Hematopoietic multipotent progenitor cell treated with erythropoietin and hydrocortisone succinate and interleukin-3 and kit ligand, for 15 days (in vitro differentiated cells): ENCODE measurements at places on chromosomes 1 and 21.
A peak's percentile ranks its signal among the peaks of the same experiment; 100 is the strongest.

DNA sequence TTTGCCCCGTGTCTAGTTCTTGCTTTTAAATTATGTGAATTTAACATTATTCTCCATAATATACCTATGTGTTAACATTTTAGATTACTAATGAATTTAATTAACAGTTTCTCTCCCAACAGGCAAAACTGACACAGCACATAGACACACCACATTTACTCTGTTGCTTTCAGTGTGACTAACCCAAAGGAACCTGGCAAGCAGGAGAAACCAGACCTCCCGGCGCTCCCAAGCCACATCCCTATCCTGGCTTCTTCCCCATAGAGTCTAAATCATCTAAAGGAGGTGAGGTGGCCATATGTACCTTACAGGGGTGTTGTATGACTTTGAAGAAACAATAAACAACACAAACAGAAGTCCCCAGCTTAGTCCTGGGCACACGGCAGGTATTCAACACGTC is 69.2 kb downstream of the CAPZB start:
- no peak for DNase-seq

DNA sequence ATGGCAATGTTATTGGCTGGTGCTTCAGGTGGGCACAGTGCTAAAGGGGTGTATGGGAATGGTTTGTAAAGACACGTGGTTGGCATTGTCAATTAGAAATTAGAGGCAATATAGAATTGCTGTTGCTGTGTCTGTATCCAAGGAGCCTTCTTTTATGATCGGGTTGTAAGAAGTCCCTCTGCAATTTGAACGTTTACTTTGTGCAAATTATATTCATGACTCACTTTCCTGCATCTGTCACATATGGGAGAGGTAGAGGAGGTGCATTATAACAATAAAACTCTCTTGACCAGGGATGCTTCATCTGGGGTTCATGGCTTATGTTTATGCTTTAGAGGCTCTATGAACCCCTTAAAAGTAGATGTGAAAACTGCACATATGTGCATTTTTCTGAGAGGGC is 130.4 kb upstream of the DNAH14 start:
- no peak for DNase-seq

DNA sequence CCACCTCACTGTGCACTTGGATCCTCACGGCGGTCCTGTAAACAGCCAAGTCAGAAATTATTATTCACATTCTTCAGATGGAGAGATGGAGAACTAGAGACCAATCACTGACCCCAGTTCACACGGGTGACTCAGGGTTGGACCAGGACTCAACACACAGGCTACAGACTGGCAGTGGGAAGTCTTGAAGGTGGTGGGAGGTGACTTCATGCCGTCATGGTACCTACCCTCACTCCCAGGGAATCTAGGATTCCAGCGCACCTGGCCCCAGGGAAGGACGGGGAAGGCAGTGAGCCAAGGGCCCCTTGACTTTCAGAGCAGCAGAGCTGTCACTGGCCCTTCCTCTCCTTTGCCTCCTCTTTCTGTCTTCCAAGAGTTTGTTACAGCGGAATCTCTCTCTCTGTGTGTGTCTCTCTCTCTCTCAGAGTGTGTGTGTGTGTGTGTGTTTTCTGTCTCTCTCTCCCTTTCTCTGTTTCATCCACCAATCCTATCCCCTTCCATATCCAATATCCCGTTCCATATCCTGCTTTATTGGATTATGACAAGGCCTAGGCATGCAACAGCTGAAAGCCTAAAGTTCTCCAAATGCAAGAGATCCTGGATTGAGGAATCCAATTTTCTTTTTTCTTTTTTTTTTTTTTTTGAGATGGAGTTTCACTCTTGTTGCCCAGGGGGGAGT is 11.7 kb downstream of the OPTC start:
- no peak for DNase-seq

DNA sequence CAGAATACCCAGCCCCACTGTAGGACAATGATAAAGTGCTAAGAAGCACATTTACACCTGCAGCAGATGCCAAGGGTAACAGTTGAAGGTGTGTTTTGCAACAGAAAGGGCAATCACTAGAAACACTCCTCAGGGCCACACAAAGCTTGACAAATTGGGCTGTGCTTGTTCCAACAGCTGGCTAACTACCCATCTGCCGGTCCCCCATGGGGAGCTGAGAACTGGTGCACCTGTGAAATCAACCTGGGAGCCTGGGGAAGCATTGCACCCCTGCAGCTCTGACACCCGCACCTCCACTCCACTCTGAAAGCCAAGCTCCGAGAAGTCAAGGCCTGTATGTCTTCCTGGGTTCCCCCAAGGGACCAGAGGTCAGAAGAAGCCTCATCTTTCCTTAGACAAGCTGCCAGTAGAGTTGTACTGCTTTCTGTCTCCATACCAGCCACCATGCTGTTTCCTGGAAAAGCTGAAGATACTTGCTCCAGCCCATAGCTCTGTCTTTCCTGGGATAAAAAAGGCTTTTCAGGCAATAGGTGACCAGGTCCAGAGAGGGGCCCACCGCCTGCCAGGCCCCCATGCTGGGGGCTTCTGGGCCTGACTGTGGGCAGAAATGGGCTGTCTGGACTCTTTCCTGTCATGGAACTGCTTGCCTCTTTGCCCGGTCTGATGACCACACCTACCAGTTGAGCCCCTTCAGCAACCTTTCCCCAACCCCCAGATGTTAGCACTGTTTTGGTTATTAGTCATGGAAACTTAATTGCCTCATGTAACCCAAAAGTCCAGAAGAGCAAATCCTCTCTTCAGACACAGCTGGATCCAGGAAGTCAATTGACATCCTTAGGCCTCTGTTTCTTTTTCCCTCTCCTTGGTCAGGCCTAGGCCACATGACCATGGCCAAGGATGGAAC is 93.6 kb downstream of the KIF14 start:
- DNase-seq: no peak

DNA sequence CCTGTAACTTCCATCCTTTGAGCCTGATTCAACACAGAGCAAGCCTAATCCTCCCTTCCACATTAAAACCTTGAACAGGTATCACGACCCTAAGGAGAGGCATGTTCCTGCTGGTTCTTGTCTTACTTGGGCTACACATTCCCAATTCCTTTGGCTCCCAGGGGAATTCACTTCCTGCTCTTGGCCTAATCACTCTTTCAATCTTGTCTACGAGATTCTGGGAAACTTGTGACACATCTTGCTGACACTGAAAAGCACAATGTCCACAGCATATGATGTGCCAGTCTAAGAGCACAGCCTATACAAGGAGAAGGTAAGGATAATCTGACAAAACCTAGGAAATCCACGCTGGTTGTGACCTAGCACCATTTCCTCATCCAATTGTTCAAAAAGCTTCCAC is 163.9 kb downstream of the GABPA start:
- no peak for DNase-seq

DNA sequence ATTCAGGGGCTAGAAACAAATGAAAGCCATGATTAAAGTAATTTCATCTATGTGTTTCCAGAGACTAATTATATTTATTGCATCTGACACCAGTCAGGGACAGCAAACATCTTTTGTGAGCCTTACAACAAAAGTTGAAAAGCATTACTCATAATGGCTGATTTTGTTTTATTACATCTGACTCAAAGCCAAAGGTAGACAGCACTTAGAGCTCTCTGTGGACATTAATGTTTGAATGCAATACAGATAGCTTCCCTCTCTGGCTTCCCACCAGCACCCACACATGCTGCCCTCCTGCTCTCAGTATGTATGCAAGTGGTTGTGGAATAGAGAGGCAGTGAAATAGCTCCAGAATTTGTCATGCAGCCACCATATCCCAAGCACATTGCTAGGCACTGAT is 198.7 kb downstream of the SETD4 start:
- no peak for DNase-seq

DNA sequence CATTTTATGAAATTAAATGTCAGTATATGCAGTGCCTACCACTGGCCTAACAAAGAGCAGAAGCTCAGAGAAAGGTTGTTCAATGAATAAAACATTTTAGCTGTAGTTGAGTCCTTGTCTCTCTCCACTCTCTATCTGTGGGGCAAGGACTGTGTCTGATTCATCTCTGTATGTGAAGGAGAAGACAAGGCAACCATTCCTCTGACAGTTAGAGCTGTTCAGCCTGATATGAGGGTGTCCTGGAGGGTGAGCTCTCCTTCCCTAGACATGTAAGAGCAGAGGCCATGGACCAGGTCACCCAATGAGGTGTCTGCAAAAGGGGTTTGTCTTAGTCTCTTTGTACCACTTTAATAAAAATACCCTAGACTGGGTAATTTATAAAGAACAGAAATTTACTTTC is 4.5 kb upstream of the PDZK1IP1 start:
- peak; percentile 59 for DNase-seq

DNA sequence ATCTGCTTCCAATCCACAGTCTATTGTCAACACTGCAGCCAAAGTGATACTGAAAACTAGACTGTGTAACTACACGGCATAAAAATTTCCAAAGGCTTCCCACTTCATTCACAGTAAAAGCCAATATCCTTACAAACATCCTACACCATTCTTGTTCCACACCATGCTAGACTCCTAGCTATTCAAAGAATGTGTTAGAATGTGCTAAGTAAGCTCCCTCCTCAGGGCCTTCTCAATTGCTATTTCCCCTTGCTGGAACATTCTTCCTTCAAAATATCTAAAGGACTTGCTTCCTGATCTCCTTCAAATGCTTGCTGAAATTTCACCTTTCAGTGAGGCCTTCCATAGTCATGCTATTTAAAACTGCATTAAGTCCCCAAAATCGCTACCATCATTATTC is 228.1 kb downstream of the AKT3 start:
- no peak for DNase-seq

DNA sequence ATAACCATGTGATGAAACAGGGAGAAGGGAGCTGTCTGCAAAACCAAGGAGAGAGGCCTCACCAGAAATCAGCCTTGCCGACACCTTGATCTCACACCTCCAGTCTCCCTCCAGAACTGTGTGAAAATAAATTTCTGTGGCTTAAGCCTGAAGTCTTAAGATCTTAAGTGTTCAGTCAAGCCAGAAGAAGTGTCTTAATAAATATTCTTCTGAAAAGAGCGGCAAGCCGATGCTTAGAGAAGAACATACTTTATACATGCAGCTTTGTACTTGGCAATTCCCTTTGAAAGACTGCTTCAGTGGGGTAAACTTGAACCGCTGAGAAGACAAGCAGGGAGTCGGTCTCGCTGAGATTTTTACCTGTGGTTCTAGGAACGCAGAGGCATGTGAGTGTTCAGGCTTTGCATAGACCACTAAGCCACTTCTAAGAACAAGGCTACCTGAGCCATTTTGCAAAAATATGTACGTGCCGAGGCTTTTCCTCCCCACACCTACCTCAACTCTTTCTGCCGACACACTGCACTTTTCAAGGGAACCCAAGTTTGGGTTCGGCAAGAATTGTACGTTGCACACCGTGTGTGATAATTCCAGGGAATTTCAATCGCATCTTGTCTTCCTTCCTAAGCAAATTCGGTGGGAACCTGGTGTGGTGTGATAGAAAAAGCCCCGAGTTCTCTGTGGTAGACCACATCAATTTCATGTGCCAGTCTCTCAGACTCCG is 3.4 kb downstream of the RUNX1 start:
- DNase-seq: no peak

DNA sequence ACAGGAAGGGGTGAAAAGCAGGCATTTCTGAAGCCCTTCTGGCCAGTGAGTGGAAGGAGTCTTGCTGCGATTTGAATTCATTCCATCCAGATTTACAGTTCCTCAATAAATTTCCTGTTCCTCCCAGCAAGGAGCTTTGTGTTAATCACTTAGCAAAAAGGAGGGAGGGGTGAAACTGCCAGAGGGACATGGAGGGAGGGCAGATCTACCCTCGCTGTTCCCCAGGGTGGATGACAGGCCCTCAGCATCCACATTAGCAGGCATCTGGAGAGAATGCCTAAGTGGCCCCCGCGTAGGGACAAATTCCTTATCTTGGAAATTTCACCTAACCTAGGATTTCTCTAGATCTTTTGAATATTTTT is 1.2 kb downstream of the ETV3 start:
- DNase-seq: no peak

DNA sequence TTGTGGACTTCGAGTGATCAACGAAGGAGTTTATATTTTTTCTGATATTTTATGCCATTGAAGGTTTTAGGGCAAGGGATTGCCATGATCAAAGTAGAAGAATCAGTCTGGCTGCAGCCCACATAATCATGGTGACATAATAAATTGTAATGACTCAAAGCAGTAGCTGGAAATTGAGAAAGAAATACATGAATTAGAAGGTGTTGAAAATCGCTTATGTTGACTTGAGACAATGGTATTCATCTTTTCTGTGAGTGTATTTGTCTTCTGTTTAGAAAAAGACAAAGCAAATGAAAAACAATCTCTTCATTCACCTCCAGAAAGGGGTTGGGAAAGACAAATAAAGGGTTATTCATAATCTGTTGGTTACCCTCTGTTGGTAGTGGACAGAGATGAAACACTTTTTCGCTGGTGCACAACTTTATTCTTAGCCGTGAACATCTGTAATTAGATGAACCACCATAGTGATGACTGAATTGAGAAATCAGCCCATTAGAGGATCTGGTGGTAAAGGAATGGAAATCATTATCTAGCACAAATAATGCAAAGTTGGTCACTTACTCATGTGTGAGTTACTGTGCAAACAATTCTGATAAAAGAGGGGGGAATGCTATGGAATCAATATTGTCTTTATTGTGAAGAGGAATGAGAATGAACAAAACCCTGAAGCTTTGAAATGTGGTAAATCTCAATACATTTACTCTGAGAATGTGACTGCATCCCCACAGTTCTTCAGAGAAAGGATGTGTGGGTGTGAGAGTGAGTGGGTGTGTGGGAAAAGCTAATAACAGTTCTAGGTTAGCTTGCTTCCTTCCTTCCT is 121.8 kb downstream of the NTNG1 start:
- DNase-seq: no peak

DNA sequence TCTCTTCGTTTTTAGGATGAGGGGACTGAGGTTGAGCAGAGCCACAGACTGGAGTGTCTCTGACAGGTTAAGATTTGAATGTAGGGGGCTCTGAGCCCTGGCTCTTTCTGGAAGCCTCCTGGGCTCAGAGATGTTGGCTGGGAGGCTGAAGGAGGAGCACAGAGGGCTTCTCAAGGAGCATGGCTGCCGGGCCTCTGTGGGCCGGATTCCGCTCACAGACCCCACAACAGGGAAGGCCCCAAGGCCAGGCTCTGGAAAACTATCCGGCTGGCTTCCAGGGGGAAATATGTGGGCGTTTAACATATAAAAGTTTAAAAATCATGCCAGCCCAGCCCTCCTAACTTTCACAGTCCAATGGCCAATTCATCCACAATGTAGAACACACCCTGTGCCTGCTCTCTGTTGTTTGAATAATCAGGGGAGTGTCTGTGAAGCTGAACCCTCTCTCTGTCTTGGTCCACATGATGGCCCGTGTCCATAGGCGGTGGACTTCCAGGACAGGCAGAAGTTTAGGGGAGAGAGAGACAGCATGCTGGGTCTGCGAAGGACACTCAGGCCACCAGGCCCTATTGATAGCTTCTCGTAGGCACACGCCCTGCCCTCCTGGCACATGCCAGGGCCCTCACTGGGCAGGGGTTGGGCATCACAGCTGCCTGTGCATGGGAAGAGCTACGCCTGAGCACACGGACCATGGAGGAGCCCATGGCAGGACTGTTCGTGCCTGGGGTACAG is 10.8 kb downstream of the OBSCN start:
- no peak for DNase-seq

- DNase-seq: no peak
Observed at GRCh38 chr1:40844079-40844478, 18.1 kb downstream of the CITED4 start.

- no peak for DNase-seq
Observed at GRCh38 chr1:64019818-64020217, 183.6 kb upstream of the UBE2U start.

GRCh38 chr1:3564921-3565831 is 46.1 kb downstream of the MEGF6 start:
- DNase-seq: peak; percentile 19

GRCh38 chr1:162391790-162392563 is 10.4 kb downstream of the C1orf226 start:
- peak; percentile 41 for DNase-seq
